Gastrocnemius medialis (tissue), 4 donors: ENCODE measurements at places on chromosomes 16 and 17. TPM values are rescaled to one million over a fixed set of nuclear protein-coding genes. Genes with fewer than 3 reads are reported as not detected.

The KRT36 gene
- total RNA-seq = not detected

The HOXB6 gene
- total RNA-seq = 3.0 TPM

The CCL3 gene
- total RNA-seq = 0.68 TPM

The FBXO39 gene
- total RNA-seq = not detected

The CEP295NL gene
- total RNA-seq = 0.16 TPM

DNA sequence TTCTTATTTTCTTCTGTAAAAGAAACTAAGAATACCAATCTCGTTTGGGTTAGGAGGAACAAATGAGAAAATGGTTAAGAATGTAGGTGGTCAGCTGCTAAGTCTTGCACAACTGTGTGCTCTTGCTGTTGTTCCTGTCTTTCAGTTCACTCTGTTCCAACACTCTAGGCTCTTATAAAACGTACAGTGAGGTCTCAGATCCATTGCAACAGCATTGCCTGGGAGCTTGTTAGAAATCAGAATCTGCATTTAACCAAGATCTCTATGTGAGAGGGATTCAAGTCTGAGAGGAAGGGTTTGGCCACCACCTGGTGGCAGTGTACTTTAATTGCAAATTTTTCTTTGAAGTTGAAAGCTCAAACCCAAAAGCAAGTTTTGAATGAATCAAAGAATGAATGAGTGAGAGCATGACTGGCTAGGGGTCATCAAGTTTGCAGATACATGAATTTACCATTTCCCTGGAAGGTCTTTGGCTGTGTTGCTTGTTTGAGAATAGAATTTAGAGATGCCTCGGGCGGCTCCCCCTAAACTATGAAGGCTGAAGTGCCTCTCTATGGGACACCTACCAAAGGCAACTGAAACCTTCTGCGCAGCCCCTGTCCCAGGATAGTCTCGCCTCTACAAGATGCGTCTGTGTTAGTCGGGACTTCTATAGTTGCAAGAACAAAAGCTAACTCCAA, 2.5 kb downstream of the ALOX15B start:
- no peak overlapping the region for H3K4me3 ChIP-seq
- H3K27me3 ChIP-seq = peaks cover 15% of the 10 kb centered on the region
- H3K27ac ChIP-seq = peak overlapping the region; percentile 59
- DNase-seq = peak; percentile 21

DNA sequence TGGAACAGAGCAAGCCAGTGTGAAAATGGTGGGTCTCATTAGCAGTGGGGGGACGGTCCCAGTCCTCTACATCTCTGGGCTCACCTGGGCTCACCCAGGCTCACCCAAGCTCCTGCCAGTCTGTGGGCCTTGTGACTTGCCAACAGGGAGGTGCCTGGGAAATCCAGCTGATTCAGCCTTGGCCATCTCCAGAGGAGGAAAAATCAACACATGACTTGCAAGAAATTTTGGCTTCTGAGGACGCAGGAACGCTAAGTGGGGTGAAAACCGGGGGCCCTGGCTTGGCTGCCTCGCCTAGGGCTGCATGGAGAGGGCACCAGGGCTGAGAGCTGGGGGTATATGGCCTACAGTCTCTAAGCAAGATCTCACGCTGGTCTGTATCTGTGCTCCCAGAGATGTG, 47.7 kb downstream of the VAC14 start:
- H3K4me1 ChIP-seq = peaks cover 48% of the 10 kb centered on the region
- no peak overlapping the region for H3K4me3 ChIP-seq
- no peaks in the 10 kb centered on the region for H3K36me3 ChIP-seq
- no peaks in the 10 kb centered on the region for H3K27me3 ChIP-seq
- peak; percentile 64 for DNase-seq
- no peak overlapping the region for H3K27ac ChIP-seq

- H3K27ac ChIP-seq = peak overlapping the region; percentile 1
- peaks cover 93% of the 10 kb centered on the region for H3K27me3 ChIP-seq
- no peak for DNase-seq
- peak overlapping the region; percentile 52 for H3K4me3 ChIP-seq
- H3K36me3 ChIP-seq = no peaks in the 10 kb centered on the region
Observed at GRCh38 chr16:54936979-54937670, 6.5 kb downstream of the IRX5 start.

DNA sequence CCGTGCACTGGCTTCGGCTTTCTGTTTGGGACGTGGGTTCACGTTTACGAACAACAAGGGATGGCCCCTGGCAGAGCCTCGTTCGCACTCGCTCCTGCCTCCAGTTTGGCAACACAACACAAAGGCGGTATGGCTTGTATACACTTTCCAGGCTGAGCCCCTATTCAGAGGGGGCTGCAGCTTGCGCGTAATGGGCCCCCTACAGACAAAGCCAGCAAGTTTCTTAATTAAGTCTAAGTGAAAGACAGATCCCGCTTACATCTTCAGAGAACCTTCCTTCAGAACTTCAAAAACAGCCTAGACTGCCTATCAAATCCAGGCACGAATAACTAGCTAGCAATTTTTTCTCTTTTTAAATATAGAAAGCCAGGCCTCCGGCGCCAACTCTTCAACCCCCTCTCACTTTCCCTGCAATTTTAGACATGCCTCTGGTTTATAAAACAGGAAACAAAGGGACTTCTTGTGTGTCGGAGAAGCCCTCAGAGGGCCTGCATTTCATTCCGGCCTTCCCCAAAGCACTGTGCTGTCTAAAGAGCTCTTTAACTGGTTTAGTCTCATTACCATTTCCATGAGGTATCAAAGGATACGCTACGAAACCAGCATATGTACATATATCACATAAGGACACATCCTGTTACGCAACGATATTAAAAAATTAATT, 244.9 kb downstream of the STX8 start:
- H3K36me3 ChIP-seq = no peaks in the 10 kb centered on the region
- no peaks in the 10 kb centered on the region for H3K27me3 ChIP-seq
- no peak overlapping the region for H3K27ac ChIP-seq
- H3K4me3 ChIP-seq = no peak overlapping the region
- peaks cover 6% of the 10 kb centered on the region for H3K4me1 ChIP-seq

GRCh38 chr17:78672871-78673371, 95.7 kb upstream of the DNAH17 start:
- peaks cover 19% of the 10 kb centered on the region for H3K36me3 ChIP-seq
- peak; percentile 73 for DNase-seq
- peak overlapping the region; percentile 86 for H3K27ac ChIP-seq
- peaks cover 55% of the 10 kb centered on the region for H3K4me1 ChIP-seq
- H3K4me3 ChIP-seq = no peak overlapping the region
- no peaks in the 10 kb centered on the region for H3K27me3 ChIP-seq

DNA sequence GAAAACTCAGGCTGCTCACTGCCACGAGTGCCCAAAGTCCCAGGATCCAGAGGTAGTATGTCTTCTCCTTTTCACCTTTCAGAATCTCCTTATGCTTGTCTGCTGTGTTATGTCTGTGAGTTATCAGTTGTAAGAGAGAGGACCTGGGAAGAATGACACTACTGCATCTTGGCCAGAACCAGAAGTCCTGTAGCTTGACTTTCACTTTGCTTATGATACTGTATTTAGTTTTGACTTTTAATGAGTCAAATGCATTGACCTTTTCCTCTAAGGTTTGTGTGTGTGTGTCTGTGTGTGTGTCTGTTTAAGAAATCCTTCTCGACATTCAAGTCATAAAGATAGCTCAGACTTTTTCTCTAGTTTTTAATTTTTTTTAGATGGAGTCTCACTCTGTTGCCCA, 43.4 kb downstream of the BMERB1 start:
- H3K4me1 ChIP-seq = peaks cover 5% of the 10 kb centered on the region
- no peak overlapping the region for H3K27ac ChIP-seq
- DNase-seq = no peak
- H3K36me3 ChIP-seq = no peaks in the 10 kb centered on the region

- H3K27me3 ChIP-seq = no peaks in the 10 kb centered on the region
- H3K4me3 ChIP-seq = peak overlapping the region; percentile 62
- H3K27ac ChIP-seq = no peak overlapping the region
- H3K36me3 ChIP-seq = no peaks in the 10 kb centered on the region
- H3K4me1 ChIP-seq = peaks cover 6% of the 10 kb centered on the region
Observed at GRCh38 chr16:85687651-85688471, 893 bp downstream of the GINS2 start.
